ENCODE measurements at places on chromosomes 1 and 21. TPM values are rescaled to one million over a fixed set of nuclear protein-coding genes. Genes with fewer than 3 reads are reported as not detected.

Gene KCNJ9
- total RNA-seq = 0.08 TPM

Gene DDX20
- 16.7 TPM for total RNA-seq

Gene UQCRH
- 603 TPM for total RNA-seq

Gene C1orf210
- total RNA-seq = not detected

Gene PDZK1IP1
- not detected for total RNA-seq

Gene FCRL4
- total RNA-seq = not detected

Gene IFI44
- 14.2 TPM for total RNA-seq

Gene C1orf116
- total RNA-seq = not detected

Gene ERG
- 9.9 TPM for total RNA-seq

Gene TRIM62
- total RNA-seq = 10.7 TPM

Gene KCNJ15
- not detected for total RNA-seq

Gene RGS7
- total RNA-seq = 0.63 TPM

Gene PTGER3
- 11.7 TPM for total RNA-seq

Gene TRIM58
- 0.09 TPM for total RNA-seq

Gene DPM3
- total RNA-seq = 46.3 TPM

Gene DFFB
- 7.8 TPM for total RNA-seq

Gene LRIG2
- 17.5 TPM for total RNA-seq

Gene DEPDC1
- 36.1 TPM for total RNA-seq

Gene OLFML2B
- 14.5 TPM for total RNA-seq

Gene GNG5
- total RNA-seq = 54.1 TPM

Gene E2F2
- total RNA-seq = 5.6 TPM

Gene HPDL
- 1.4 TPM for total RNA-seq

Gene B3GALT2
- total RNA-seq = 0.18 TPM

Gene ATP13A2
- 6.8 TPM for total RNA-seq
